ENCODE measurements at places on chromosomes 7 and 10.

- DNase-seq: no peak
Measured at GRCh38 chr7:50591480-50592438, 26.6 kb upstream of the DDC start.

- DNase-seq: no peak
Measured at GRCh38 chr7:148657929-148658328, 40.8 kb upstream of the CUL1 start.

DNA sequence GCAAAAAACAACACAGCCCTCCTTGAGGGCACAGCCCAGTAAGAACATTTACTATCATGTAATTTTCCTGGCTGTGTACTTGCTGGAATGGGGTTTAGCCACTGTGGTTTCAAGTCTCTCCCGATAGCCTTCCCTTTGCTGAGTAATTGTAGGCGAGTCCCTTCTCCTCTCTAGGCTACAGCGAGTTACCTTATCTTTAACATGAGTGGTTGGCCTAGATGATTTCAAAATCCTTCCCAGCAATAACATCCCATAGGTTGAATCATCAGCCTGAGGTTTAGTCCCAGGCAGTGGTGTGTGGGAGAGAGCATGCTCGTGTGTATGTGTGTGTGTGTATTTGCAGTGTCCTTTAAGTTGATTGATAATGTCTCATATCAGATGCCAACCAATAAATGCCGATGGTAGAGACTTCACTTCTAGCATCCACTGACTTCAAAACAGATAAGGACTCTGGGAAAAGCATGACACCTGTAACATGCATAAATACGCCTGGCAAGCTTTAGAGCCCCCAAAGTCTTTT is 142.9 kb upstream of the ZMIZ1 start:
- DNase-seq: peak; percentile 96

- DNase-seq: peak; percentile 77
Measured at GRCh38 chr10:66180581-66181318, 745.1 kb upstream of the LRRTM3 start.

- DNase-seq: no peak
Measured at GRCh38 chr7:88599528-88599927, 160.0 kb upstream of the ZNF804B start.

Measured in cardiac fibroblast (primary cell).